Adrenal gland (tissue), 19 donors: ENCODE measurements at places on chromosomes 5 and 9. TPM values are rescaled to one million over a fixed set of nuclear protein-coding genes. Genes with fewer than 3 reads are reported as not detected.

DNA sequence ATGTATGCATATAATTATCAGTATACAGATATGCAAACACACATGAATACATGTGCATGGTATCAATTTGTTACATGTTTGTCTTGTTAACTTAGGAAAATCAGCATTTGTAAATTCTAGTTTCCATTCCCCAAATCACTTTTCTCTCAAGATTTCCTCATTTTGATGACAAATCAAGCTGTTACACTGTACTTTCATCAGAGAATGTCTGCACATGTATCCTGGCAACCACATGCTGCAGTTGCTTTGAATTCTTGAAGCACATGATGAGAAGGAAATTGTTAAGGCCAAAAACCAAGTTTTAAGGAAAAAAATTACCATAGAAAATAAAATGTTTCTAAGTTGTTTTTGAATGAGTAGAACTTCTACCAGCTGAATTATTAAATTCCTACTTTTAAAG, 1834.5 kb downstream of the EFNA5 start:
- no peak for DNase-seq

GRCh38 chr9:89791754-89792153, 186.9 kb downstream of the GADD45G start:
- no peak for DNase-seq

DNA sequence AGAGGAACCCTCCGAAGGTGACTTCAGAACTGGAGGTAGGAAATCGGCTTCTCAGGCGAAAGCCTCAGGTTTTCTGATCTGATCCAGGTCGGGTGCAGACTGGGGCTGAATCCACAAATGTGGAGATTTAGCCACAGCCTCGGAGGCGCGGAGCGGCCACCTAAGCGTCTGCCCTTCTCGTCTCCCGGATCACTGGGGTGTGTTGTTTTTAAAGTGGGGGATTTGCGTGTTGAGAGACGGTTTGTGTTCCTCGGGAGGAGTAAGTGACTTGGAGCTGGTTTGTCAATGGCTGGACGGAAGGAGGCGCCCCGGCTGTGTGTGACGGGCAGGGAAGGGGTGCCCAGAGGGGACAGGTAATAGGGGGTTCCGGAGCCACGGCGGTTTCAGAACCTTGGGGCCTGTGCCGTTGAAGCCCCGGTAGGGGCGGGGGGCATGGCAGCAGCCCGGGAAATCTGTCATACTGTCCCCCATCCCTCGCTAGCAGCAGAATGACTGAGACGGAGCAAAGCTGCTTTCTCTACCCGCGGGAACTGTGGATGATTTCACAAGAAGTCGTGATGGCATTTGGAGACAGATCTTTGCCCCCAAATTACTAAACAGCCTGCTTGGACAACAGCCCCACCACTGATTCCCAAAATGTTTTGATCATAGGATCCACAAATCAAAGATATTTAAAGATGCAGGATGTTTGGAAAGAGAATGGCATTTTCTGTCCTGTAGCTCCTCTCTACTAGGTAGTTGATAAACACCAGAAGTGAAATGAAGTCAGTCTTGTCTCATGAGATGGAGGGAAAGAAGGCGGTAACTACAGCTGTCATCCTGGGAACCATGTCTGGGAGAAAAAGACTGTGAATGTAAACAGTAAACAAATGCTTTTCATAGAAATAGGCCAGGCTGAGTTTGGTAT, 216.5 kb downstream of the PDZD2 start:
- peak; percentile 22 for DNase-seq

DNA sequence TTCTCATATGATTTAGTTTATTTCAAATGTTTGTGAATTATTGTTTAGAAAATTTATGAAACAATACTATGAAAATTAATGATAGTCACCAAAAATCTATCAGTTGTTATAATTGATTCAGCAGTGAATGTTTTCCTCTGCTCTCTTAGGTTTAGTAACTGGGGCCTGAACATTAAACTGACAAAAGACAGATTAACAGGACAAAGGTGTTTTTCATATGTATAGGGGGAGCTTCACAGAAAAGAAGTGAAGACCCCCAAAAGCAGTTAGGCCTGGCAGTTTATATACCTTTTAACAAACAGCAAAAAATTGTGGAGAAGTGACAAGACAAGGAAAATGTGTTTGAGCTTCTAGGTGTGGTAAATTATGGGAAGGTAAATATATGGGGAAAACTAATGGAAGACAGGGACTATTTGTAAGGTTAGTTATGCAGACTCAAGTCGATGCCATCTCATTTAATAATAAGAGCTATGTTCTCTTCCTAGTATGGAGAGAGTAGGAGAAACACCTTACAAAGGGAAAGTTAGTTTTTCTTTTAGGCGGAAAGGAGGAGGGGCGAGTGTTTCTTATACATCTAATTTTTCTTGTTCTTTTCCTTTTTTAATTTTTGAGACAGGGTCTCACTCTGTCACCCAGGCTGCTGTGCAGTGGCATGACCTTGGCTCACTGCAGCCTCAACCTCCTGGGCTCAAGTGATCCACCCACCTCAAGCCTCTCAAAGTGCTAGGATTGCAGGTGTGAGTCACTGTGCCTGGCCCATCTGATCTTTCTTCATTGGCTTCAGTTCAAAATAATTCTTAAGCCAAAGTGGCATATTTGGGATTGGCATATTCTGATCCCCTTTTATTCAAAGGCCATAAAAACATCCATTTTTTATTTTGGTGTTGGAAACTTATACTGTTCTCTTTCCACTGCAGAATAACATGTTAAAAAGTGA, 77.8 kb downstream of the C9orf153 start:
- DNase-seq = peak; percentile 39

GRCh38 chr5:55575815-55576583, 41.2 kb upstream of the PLPP1 start:
- no peak for DNase-seq

DNA sequence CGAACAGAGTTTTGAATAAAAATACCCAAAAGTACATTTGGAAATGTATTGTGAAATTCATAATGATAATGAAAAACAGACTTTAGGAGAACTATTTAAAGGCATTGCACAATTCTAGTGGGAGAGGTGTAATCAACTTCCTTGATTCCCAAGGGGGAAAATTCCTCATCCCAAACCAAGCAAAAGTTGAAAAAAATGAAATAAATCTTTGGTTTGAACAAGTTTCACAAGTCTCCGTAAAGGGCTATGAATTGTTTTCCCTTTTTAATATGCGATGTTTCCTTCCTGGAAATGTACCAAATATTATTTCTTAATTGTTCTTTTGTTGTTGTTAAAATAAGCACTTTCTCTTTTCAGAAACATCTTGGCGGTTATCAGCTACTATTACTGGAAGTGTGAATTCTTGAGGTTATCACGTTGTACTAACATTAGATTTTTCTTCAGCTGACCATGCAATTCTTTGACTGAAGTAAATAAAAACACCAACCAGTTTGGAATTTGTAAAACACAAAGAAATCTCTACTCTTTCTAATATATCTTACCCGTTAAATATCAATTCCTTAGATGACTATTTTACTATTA, 59.3 kb downstream of the SVEP1 start:
- DNase-seq = no peak

The DOCK8 gene
- total RNA-seq = 45.9 TPM

- DNase-seq = no peak
Observed at GRCh38 chr9:7037176-7037575, 279.4 kb downstream of the KDM4C start.

DNA sequence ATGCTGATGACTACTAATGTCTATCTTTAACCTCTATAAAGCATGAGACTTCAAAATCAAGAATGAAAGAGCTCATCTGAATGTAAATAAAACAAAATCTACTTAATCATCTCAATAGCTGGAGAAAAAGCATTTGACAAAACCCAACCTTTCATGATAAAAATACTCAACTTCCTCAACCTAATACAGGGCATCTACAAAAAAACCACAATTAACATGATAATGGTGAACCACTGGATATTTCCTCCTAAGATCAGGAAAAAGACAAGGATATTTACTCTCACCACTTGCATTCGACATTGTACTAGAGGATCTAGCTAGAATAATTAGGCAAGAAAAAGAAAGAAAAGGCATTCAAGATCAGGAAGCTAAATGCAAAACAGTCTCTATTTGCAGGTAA, 49.3 kb downstream of the FAM169A start:
- DNase-seq = no peak

The GABRG2 gene
- total RNA-seq = not detected

DNA sequence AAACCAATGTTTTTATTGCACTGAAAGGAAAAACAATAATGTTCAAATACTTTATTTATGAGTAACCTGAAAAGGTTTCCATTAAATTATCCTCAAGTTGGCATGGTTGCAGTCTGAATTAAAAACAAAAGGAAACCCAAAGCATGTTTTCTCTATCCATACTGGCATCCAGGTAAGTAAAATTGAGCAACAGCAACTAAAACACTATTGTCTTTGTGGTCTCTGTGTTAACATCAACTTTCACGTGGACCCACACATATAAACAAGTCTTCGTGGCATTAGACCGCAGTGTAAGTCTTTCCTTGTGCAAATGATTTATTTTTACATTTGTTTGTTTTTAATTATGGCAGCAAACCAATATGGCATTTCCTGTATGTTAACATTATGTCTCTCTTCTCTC, 757.6 kb downstream of the SEMA5A start:
- DNase-seq = no peak

DNA sequence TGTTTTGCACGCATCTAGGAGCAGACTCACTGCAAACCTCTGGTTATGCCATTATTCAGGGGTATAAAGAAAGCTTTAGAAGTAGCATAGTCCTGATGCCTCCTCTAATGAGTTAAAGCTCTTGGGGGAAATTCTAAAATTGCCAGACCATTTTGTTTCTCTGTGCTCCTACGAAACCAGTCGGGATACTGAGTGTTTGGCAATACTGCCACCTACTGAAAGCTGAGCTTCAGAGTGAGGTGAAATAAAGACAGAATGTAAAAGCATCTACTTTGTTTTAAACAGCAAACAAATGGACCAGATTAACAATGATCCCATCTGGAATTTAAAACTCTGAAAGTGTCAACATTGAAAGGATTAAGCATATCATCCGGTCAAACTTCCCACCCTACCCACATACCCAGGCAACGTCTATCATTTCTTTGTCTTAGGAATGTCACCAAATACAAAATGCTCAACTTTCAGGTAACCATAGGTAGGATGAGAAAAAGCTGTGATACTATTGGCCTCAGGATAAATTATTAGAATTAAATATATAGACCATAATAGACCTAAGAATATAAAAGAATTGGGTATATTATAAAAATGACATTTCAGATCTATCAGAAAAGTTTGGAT, 77.8 kb upstream of the SHISAL2B start:
- peak; percentile 68 for DNase-seq

The MYOZ3 gene
- total RNA-seq = 0.39 TPM

DNA sequence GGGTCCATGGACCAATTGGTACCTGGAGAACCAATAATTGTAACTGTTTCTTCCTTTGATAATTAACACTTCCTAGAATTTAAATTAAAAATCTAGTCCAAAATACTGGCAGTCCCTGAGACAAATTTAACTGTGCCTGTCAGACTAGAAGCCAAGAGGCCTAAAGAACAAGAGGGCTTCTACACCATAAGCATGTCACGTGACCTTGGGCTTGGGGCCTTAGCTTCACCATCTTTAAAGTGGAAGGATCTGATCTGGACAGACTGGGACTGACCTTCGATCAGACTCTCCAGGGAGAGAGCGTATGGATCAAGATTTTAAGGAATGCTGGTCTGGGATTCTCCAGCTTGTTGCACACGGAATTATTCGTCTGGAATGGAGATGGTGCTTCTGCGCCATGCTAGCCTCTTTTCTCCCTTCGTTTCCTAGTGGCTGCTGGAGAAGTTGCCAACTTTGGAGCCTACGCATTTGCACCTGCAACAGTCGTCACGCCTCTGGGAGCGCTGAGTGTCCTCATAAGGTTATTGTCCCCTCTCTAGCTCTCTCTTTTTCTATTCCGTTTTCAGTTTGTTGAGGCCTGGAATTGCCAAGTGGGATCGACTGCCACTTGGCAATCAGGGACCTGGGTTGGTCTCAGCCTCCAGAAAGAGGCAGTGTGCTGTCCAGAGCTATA, 8.4 kb downstream of the NIPAL4 start:
- DNase-seq = no peak

The CAVIN4 gene
- total RNA-seq = 0.72 TPM

- DNase-seq = no peak
Observed at GRCh38 chr5:66956439-66956838, 240.2 kb downstream of the CD180 start.
